ENCODE measurements at places on chromosomes 16 and 17. TPM values are rescaled to one million over a fixed set of nuclear protein-coding genes. Genes with fewer than 3 reads are reported as not detected.

DNA sequence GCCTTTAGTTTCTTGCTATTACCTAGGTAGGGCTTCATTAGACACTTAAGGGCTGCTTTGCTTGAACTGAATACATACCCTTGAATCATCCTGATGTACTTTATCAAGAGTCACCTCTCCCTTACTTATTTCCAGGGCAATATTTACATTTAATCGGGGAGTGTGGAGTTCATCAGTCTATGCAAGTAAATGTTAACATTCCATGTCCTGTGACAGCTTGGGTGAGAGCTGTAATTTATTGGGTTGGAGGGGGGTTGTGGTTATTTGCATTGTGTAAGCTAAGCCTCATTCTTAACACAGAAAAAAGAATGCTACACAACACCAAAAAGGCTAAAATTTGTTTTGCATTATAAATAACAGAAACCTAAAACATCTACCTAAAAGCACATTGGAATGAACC, 16.7 kb downstream of the KCNJ16 start:
- no peak for DNase-seq

DNA sequence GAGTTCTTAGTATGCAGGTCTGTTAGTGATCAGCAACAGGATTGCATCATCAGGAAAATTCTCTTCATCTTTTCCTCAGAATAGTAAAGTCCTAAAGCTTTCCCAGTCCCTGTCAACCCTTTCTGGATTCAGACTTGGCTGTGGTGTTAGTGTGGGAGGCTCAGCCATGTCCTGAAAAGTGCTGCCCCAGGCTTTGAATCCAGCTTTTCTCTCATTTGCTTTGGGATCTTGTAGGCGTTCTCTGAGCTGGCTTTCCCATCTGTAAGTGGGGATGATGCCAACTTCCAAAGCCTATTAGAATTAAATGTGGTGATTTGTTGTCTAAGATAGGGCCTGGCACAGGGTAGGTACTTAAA, 3.0 kb downstream of the ALKBH5 start:
- DNase-seq = no peak

GRCh38 chr16:23651943-23652468, 10.7 kb downstream of the DCTN5 start:
- DNase-seq = no peak

Gene ACSM3
- total RNA-seq = 7.2 TPM

Gene BHLHA9
- not detected for total RNA-seq

Gene ATAD5
- total RNA-seq = 42.7 TPM

Data from natural killer cell treated with Interleukin-12 subunit alpha and Interleukin-12 subunit beta and Interleukin-15 and Interleukin-18, amount 100 ng/mL, for 72 hours (primary cell).